ENCODE measurements at places on chromosomes 13 and 19.

GRCh38 chr19:50573741-50574461, 5.7 kb upstream of the LRRC4B start:
- no peak for DNase-seq

- no peak for DNase-seq
Observed at GRCh38 chr13:111480503-111480902, 160.1 kb downstream of the TEX29 start.

GRCh38 chr13:73397496-73398305, 338.9 kb downstream of the KLF5 start:
- no peak for DNase-seq

DNA sequence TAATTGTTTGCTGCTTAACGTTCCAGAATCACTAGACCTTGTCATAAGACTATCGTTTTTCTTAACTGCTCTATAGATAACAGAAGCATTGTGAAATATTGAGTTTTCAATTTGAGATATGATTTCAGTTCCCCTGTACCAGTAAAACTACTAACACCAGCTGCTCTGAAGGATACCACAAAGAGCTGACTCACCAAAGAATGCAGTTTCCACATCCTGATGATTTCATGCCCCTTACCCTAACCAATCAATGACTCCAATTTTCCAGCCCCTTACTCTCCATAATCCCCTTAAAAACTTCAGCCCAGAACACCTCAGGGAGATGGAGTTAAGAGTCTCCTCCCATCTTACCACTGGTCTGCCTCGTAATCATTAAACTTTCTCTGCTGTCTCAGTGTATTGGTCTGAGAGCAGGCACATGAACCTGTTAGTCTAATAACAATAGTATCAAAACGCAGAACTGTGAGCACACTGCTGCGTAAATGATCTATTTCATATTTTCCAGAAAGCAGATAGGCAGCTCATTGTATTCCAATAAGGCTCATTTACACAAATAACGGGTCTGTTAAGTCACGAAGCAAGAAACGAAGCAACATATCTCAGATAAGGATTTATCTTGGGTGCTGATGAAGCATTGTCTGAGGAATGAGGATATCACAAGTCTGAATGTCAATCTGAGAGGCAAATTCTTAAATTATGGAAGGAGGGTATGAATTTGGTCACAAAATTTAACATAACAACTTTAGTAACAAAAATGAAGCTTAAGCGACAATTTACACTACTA, 14.1 kb upstream of the CCNA1 start:
- peak; percentile 91 for DNase-seq

DNA sequence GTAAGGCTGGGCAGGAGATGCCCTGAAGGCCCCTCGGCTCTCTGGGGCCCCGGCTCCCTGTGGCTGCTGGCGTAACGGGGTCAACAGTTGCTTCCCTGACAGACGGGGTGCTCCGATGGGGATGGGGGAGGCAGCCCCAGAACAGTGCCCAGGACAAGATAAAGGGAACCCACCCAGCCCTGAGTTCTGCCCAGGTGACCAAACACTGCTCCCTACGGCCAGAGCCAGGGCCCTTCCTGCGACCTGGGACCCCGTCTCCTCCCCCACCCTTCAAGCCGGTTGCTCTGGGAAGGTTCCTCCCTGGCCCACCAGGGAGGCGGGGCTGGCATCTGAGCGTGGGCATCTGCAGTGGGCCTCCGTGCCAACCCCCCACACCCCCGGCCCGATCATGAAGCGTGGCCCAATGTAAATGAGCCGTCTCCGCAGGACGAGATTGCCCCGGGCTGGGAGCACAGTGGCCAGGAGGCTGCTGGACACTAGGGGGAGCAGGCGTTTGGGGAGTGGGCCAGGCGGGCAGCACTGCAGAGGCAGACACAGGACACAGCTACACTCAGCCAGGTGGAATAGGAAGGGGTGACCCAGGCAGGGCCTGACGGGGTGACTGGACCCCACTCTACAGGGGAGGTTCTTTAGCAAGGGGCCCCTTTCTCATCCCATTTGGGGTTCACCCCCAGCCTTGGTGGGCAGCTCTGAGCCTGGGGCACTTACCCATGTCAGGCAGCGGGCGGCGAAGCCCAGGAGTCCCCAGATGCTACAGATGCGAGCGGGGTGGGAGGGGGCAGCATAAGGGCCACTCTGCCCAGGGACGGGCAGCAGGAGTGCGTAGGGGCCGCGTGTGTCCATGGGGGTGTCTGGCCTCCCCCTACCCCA, 1.2 kb upstream of the NKPD1 start:
- DNase-seq = no peak

- DNase-seq = peak; percentile 81
Observed at GRCh38 chr19:4123615-4124568, at the start of gene MAP2K2. TSS of gene MAP2K2 (minus strand) at chr19:4124122. CDS start at chr19:4123875, 247 bp downstream.

- DNase-seq = no peak
Observed at GRCh38 chr13:70884196-70884595, 775.9 kb upstream of the KLHL1 start.

DNA sequence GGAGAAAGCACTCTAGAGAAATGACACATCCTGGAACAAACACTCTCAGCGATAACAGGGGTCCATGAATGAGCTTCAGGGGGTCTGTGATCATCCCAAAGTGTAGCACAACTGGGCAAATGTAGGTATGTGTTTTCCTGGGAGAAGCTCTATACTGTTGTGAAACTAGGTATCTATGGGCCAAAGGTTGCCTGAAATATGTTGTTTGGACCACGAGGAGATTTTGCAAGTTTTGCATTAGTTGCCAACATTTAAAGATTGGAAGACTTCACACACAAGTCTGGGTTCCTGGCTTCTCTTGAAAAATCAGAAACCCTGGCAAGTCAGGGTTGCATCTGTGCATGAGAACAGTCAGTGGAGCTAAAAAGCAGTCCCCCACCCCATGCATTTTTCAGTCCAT, 26.7 kb upstream of the POU2F2 start:
- DNase-seq = no peak

GRCh38 chr13:30033681-30034457, 183.5 kb upstream of the UBL3 start:
- no peak for DNase-seq

DNA sequence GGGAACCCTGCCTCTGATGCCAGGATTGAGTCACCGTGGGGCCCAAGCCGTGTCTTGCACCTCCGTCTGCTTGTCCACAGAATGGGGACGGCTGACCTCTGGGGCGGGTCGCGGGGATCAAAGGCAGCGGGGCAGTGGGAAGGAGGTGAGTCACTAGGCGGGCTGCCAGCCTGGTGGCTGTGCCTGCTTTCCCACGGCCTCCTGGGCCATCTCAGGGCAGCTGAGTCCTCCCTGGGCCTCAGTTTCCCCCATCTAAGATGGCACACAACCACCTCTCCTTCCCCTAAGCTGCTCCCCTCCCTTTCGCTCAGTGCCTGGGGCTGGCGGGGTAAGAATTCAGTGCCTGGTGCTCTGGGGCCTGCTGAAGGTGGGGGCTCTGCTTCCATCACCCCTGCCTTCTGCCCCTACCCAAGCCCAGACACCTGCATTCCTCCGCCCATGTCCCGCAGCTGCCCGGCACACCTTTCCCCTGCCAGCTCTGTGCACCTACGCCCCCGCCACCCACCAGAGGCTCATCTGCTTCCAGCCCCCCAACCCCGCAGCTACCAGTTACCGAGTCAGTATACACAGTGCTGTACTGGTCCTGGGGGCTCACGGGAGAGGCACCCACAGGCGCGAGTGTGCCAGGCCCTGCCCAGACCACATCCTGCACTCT, 3.5 kb downstream of the MKNK2 start:
- DNase-seq = no peak

- no peak for DNase-seq
Observed at GRCh38 chr13:108154421-108154858, 60.9 kb downstream of the LIG4 start.

DNA sequence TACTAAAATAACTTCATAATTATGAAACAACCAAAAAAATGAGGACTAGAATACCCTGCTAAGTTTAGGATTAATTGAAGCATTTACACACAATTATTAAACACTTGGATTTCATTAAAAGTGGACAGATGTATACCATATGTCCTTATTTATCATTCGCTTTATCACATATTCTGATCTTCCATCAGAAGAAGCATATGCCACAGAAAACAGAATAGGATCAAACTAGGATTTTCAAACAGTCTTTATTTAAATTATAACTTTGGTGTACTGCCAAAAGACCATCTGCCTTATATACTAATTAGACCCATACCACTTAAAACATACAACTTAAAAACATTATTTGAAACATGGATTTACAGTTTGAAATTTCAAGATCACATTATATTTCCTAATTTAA, 727.1 kb upstream of the KLHL1 start:
- DNase-seq = no peak

DNA sequence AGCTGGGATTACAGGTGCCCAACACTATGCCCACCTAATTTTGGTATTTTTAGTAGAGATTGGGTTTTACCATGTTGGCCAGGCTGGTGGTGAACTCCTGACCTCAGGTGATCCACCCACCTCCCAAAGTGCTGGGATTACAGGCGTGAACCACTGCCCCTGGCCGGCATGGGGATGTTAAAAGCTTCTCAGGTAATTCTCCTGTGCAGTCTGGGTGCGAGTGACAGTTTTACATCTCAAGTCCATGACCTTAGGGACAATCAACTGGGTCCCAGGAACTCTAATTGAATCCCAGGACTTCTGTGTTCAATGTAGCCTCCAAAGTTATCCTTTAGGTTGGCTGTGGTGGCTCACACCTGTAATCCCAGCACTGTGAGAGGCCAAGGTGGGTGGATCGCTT, 100.1 kb upstream of the TSHZ3 start:
- no peak for DNase-seq

- no peak for DNase-seq
Observed at GRCh38 chr13:20801707-20802106, 27.9 kb upstream of the EEF1AKMT1 start.

- DNase-seq = no peak
Observed at GRCh38 chr13:23462815-23463559, 29.5 kb upstream of the SACS start.

- DNase-seq = no peak
Observed at GRCh38 chr19:46626446-46626845, 1.6 kb upstream of the PTGIR start.

GRCh38 chr19:50553134-50553703, 15.0 kb downstream of the LRRC4B start:
- DNase-seq = no peak

GRCh38 chr19:13150931-13151604, 857 bp downstream of the IER2 start:
- DNase-seq = no peak

DNA sequence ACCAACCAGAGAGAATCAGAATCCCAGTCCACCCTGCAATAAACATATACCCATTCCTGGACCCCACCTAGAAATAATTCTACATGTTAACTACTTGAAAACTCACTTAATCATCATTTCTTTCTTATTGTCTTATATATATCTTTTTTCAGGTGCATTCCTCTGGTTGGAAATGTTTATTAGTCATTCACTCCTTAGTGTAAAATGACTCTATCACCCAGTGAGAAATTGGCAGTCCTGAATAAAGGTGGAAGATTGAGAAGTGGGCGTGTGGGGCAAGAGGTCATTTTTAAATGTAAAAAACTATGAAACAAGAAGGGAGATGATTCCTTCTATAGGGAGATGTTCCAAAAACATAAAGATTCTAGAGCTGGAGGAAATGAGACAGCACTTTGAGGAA, 101.2 kb upstream of the MBNL2 start:
- no peak for DNase-seq

DNA sequence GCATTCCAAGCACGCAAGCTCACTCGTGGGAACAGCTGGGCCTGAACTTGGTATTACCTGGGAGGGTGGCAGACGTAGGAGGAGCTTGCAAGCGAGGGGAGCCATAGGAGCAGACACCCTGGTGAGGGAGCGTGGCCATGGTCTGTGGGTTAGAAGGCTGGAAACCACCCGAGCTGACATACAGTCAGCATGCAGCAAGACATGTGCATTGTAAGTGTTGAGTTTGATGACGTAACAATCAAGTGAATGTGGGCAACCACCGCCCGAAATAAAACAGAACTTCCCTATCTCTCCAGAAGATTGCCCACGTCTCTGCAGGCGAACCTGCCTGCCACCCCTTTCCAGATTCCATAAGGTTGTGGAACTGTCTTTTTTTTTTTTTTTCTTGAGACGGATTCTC, 26.8 kb downstream of the UBXN6 start:
- peak; percentile 85 for DNase-seq

DNA sequence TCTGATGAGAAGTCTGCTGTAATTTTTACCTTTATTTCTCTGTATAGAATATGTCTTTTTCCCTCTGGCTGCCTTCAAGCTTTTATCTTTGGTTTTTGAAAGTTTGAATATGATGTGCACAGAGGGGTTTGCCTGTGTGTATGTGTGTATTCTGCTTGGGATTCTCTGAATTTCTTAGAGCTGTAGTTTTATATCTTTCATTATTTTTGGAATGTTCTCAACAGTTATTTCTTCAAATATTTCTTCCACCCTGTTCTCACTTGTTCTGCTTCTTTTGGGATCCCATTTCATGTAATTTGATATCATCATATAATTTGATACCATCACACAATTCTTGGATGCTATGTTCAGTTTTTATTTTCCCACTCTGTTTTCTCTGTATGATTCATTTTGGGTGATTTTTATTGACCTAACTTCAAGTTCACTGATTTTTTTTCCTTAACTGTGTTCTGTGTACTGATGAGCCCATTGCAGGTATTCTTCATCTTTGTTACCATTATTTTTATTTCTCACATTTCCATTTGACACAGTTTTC, 7.5 kb downstream of the COG3 start:
- DNase-seq = no peak

DNA sequence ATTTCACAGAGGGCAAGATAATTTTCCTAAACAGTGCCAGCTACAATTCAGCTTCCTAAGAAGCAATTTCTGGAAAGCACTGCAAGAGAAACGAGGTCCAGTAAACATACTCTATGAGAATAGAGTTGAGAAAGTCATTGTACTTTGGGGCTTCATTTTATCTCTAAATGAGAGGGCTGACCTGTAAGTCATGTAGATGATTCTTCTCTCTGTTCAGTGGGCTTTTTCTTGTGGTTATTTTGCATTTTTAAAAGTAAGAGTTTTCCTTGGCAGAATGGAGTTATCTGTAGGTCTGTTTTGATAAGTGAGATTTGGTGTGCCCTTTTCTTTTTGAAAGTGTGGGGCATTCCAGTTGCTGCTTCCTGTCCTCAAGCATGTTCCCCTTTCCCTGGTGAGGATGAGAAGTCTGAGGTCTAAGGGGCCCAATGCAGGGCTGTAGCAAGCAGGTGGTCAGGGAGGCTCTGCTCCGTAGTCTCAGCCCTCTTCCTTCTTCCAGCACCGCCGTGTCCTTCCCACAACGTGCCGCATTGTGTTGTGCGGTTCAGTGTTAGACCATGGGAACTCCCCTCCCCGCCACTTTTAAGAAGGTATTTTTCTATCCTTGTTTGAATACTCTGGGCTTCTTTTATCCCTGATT, 86.3 kb downstream of the ARHGEF7 start:
- DNase-seq = no peak

DNA sequence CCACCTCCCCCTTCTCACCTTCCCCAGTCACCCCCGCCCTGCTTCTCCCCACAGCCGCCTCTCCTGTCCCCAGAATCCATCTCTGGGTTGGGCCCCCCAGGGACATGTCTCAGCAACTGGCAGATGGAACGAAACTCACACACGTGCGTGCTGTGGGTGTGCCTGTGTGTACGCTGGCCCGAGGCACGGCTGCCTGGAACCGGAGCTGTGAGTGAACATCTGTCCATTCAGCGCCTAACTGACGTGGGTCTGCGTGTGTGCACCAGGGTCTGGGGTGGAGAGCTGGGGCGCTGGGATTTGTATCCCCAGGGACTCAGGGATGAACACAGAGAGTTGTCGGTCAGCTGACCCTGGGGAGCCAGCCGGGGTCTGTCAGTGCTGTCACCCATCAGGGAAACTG, 752 bp upstream of the HAS1 start:
- no peak for DNase-seq

All from AML-193 (cell line).